Amniotic stem cell (primary cell): ENCODE measurements at places on chromosomes 4 and X.

DNA sequence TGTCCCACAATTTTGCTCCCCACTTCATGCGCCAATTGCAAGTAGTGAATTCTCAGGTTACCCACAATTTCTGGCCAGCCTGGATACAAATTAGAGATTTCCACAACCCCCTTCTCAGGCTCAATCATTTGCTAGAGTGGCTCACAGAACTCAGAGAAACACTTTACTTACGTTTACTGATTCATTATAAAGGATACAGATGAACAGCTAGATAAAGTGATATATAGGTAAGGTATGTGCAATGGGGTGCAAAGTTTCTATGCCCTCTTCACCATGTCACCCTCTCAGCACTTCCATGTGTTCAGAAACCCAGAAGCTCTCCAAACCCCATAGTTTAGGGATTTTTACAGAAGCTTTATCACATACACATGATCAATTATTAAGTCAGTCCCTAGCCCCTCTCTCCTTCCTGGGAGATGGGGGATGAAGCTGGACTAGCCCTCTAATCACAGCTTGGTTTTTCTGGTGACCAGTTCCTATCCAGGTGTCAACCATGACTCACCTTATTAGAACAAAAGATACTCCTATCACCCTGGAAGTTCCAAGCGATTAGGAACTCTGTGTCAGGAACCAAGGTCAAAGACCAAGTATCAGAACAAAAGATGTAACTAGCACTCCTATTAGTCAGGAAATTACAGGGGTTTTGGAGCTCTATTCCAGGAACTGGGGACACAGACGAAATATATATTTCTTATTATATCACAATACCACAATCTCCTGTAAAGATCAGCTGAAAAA is 33.5 kb upstream of the PRRG1 start:
- no peak for DNase-seq

GRCh38 chr4:152784490-152785350 is 5.0 kb downstream of the ARFIP1 start:
- DNase-seq: peak; percentile 14

DNA sequence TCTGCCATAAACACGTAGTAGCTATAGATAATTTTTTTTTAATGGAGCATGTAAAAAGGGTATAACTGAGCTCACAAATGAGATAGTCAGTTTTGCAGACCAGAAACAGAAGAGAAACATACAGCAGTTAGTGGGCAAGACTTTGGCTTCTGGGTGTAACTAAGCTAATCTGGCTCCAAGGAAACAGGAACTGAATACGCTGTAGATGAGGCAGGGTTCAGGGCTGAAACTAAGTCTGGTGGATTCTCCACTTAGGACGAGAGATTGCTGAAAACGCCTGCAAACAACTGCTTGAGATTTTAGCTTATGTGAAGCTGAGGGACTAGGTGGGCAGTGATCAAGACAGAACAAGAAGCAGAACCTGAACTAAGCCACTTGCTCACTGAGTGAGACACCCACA is 91.7 kb downstream of the SMIM20 start:
- DNase-seq: no peak

GRCh38 chrX:40780951-40781350 is 45.6 kb upstream of the MED14 start:
- DNase-seq: no peak

DNA sequence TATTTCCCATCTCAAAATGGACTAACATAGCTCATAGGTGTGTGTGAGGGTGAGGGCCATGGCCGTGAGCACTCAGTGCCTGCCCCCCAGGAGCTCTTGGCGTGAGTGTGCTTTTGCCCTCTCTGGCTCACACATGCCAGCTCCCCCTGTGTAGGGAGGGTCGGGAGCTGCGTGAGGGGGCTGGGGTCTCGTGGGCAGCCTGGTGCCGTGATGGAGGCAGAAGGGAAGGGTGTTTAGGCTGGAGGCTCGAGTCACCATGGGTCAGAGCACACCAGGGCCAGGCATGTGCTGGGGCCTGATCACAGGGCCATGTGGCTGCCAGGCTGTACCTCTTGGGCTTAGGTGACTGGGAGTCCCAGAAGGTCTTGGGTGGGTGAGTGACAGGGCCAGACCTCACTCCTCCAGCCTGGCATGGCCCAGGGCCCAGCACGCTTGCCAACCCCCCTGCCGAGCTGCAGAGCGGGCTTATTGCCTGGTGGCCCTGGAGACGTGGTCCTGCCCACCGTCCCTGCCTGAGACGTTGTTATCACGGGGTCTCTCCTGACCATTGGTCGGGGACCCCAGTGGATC is 44.0 kb downstream of the ADRA2C start:
- no peak for DNase-seq

DNA sequence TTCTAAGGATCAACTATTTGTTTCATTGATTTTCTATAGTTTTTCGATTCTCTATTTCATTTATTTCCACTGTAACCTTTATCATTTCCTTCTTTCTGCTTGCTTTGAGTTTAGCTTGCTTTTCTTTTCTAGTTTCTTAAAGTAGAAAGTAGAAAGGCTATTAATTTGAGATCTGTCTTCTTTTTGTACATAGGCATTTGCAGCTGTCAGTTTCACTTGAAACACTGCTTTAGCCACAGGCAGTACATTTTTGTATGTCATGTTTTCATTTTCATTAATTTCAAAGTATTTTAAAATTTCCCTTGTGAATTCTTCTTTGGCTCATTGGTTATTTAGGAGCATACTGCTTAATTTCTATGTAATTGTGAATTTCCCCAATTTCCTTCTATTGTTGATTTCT is 152.2 kb downstream of the SH3KBP1 start:
- DNase-seq: no peak

DNA sequence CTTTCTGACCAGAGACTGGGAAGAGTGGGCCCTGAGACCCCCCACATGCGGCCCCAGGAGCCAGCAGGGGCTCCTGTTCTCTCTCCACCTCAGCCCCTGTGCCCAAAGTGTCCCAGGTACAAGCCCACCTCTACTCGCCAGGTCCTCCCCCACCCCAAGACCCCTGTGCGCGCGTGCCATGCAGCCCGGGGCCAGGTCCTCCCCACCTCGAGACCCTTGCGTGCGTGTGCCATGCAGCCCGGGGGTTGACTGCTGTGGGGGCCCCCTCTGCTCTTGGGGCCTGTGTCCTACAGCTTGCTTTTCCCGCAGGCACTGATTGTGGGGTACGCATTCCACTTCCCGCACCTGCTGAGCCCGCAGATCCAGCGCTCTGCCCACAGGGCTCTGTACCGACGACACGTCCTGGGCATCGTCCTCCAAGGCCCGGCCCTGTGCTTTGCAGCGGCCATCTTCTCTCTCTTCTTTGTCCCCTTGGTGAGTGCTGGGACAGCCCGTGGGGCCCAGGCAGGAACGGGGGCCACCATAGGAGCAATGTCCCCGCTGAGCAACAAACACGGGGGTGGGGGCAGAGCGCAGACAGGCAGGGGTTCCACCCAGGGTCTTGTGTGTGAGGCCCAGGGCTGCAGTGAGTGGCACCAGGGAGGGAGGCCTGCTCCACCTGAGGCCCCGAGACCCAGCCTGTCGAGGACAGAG is 20.3 kb downstream of the DGKQ start:
- DNase-seq: no peak

DNA sequence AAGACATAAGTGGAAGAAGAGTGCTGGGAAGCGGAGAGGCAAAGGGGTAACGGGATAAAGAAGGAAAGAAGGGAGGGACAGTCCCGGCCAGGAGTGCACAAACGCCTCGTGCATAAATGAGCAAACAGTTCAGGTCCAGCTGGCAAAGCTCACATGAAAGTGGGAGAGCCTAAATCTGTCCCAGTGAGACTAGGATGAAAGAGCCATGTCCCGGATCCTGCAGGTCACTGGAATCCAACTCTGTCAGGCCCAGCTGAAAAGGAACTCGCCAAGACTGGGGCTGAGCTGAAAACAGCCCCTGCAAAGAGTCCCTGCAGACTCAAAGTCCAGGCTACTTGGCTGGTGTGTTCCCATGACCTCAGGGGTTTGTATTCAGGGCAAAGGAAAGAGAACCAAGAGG is 38.0 kb upstream of the CRMP1 start:
- DNase-seq: no peak

- peak; percentile 7 for DNase-seq
Observed at GRCh38 chr4:122758033-122758432, 25.5 kb downstream of the BBS12 start.

- no peak for DNase-seq
Observed at GRCh38 chr4:109629775-109630174, 69.7 kb downstream of the MCUB start.

- DNase-seq: no peak
Observed at GRCh38 chr4:55611358-55612059, 19.5 kb upstream of the PDCL2 start.

- no peak for DNase-seq
Observed at GRCh38 chr4:13641084-13641483, 13.6 kb upstream of the BOD1L1 start.

- DNase-seq: no peak
Observed at GRCh38 chr4:104416725-104417356, 77.9 kb downstream of the CXXC4 start.

DNA sequence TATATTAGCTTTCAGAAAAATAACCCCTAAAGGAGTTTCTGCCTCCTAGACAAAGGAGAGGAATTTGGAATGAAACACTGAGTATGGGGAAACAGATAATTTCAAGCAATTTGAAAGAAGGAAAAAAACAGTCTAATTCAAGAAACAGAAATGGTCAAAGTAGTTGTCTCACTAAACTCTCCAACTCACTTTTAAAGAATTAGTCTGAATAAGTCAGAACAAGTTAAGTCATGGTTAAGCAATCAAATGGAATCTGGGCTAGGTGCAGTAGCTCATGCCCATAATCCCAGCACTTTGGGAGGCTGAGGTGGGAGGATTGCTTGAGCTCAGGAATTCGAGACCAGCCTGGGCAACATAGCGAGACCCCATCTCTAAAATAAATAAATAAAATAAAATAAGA is 95.7 kb upstream of the GRIA3 start:
- no peak for DNase-seq

GRCh38 chr4:41882625-41883347 is 52.4 kb upstream of the TMEM33 start:
- DNase-seq: no peak

- DNase-seq: no peak
Observed at GRCh38 chr4:186304866-186305505, 39.0 kb downstream of the F11 start.

- DNase-seq: no peak
Observed at GRCh38 chr4:186789651-186790050, 66.0 kb upstream of the FAT1 start.
